NCI-H1417 treated with DMSO at 0.1 percent for 48 hours (cell line): ENCODE measurements at places on chromosomes 7 and 10.

GRCh38 chr7:68245688-68246087 lies 1249.1 kb downstream of the TYW1 start:
- no peak for DNase-seq

- DNase-seq, result peak; percentile 45
These were observed 23.3 kb downstream of the BPGM start for GRCh38 chr7:134669845-134670373.

DNA sequence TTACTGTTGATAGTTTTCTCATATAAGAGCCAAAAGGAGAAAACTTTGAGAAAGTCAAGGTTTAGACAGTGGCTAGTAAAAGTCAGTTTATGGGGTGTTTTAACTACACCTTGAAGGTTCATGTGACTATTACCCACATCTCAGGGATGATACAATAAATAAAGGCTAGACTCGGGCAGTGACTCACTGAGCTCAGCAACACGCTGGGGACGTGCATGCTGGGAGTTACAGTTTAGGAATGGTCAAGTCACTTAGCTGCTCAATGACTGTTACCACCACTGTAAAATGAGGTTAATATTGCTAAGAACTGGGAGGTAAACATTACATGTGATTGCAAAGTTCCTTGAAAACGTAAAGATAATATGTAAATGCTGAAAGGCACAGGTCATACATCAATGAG lies 1254.4 kb upstream of the PHF14 start:
- no peak for DNase-seq

DNA sequence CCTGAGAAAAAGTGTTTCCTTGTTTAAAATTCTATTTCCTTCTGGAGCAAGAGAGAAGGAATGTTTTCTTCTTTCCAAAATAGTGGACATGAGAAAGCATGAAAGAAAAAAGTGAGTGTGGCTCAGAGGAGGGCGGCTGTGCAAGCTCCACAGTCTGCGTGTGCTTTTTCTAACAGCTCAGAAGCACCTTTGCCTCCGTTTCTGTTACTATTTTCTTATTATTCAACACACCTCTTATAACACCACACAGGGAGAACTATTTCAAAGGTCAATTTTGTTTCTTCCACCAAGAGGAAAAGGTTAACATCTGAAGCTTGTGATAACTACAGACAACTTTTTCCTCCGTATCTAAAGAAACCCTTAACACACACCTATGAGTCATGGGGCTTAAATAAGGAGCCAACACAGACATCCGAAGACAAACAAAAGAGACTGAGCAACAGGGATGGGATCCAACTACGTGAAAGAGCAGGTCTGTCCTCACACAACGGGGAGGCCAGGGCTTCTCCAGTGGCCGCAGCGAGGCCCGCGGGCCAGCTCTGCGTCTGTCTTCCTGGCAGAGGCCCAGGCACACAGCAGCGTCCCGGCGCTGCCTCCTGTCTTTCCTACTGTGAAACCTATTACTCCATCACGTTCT lies 36.2 kb upstream of the NCAPG2 start:
- DNase-seq, result no peak

DNA sequence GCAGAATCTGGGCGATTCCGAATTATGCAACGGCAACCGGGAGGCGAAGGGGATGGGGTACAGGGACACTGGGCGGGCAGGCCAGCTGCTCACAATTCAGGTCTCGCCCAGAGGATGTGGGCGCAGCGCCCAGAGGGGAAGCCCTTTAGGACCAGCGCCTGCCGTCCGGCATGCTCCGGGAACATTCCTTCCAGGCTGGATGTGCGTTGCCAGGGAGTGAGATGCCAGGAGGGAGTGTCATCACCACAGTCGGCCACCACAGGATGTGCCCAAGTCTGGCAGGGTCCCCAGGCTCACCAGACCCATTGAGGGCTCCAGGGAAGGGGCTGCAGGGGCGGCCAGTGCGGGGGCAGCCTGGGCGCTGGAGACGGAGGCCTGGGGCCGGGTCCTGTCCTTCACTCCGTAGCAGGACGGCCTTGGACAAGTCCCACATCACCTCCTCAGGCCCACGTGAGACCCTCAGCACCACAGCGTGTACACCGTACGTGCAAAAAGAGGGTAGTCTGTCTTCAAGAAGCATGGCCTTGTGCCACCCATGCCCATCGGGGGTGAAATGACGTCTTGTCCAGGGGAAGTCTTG lies 63.9 kb downstream of the FOXL3 start:
- no peak for DNase-seq

- DNase-seq, result no peak
These were observed 18.2 kb upstream of the CDH23 start for GRCh38 chr10:71378336-71379117.

- DNase-seq, result no peak
These were observed 211.1 kb downstream of the HDAC9 start for GRCh38 chr7:18706670-18707069.

- no peak for DNase-seq
These were observed 79.9 kb upstream of the THSD7A start for GRCh38 chr7:11911900-11912299.

GRCh38 chr10:34646331-34646730 lies 168.8 kb downstream of the PARD3 start:
- no peak for DNase-seq

DNA sequence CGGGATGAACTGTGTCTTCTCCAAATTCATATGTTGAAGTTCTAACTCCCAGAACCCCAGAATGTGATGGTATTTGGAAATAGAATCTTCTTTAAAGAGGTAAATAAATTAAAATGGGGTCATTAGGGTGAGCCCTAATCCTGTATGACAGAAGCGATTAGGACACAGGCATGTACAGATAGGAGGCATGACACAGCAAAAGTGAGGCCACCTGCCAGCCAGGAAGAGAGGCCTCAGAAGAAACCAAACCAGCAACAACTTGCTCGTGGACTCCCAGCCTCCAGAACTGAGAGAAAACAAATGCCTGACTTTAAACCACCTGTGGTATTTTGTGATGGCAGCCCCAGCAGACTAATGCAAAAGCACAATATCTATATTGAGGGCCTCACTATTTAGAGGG lies 214.3 kb downstream of the NEBL start:
- no peak for DNase-seq

DNA sequence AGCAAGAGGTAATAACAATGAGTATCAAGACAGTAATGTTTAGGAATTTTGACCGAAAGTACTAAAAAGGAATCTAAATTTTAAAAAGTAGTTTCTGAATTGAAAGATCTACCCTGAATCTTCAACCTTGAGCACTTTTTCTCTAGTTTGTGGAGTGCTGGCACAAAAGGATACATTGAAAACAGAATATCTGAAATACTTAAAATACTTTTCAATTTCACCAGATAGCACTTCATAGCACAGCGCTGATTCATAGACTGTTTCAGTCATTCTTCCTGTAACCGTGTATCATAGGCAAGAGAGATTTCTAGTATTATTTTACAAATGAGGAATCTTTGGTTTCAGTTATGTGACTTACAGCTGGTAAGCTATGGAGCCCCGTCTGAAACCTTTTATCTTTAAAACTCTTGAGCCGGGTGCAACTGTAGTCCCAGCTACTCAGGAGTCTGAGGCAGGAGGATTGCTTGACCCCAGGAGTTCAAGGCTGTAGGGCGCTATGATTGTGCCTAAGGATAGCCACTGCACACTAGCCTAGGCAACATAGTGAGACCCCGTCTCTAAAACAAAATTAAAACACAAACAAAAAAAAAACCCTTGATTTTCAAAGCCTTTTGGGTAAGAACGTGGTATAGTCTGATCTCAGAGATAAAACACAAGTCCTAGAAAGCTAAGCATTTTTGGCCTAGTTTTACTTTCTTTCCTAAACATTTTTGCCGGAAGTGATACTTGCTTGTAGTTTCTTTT lies 35.1 kb downstream of the FHIP2A start:
- no peak for DNase-seq

DNA sequence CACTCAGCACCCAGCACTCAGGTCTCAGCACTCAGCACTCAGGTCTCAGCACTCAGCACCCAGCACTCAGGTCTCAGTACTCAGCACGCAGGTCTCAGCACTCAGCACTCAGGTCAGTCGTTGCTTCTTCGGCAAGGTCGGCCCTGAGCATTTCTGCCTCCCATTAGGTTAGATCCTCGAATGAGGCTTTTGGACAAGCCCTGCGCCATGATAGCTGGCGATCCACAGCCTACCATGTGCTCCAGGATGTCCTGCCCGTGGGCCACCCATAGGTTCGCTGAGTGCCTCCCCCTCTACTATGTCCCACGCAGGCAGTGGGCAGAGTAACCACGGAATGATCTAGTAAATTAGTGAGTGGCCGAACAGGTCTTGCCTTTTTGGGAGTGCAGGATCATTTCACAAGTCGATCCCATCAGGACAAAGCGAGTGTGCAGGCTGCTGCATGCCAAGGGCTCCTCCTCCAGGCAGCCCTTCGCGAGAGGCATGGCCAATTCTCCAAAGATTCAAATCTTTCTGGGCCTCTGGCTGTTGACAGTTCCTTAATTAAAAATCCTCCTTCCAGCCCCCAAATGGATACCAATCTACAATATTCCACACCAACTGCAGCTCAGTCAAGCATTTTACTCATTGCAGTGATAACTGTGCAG lies 206.3 kb downstream of the ADARB2 start:
- DNase-seq, result no peak

GRCh38 chr10:87519582-87519981 lies 14.9 kb downstream of the MINPP1 start:
- DNase-seq, result no peak

- no peak for DNase-seq
These were observed 77.9 kb downstream of the ANK3 start for GRCh38 chr10:60311821-60312220.
